ENCODE measurements at places on chromosomes 7 and 10.

- no peak for DNase-seq
Observed at GRCh38 chr7:130201796-130202195, 3.4 kb downstream of the TMEM209 start.

DNA sequence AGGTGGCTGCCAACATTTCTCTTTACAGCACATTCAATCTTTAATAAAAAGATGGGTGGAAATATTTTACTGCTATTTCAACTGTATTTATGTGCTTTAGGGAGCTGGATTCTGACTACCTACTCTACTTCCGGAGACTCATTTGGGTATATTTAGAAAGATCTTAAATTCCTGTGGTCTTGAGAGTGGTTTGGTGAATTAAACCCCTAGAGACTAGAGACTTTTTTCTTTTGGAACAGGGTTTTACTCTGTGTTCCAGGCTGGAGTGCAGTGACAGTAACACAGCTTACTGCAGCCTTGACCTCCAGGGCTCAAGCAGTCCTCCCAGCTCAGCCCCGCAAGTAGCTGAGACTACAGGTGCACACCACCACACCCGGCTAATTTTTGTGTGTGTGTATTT lies 79.0 kb upstream of the HABP2 start:
- DNase-seq: no peak

- DNase-seq: peak; percentile 11
Observed at GRCh38 chr7:121961089-121961867, 88.3 kb downstream of the PTPRZ1 start.

DNA sequence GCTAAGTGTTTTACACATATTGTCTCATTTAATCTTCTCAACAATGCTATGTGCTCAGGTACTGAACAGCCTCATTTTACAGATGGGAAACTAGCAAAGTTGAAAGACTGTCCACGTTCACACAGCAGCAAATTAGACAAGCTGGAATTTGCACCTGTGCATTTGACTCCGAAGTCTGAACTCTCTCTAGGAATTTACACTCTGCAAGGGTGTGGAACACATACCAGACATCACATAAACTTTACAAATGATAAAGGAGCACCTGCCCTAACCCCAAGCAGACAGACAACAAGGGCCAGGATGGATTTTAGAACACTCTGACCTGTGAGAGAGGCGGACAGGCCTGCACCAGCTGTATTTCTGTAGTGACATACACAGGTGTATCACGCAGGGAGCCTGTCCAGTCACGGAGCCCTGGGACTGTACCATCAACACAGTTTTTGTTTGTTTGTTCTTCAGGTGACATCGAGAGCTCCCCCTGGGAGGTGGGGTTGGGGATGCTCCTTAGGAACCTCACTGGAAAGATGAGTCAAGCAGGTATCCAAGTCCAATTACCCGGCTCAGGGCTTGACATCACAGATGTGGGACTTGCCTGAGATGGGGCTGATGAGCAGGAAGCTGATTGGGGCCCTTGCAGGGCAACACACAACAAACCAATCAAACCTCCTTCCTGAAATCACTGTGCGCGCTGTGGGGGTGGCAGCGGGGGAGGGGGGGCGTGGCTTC lies 31.0 kb downstream of the MKI67 start:
- no peak for DNase-seq

DNA sequence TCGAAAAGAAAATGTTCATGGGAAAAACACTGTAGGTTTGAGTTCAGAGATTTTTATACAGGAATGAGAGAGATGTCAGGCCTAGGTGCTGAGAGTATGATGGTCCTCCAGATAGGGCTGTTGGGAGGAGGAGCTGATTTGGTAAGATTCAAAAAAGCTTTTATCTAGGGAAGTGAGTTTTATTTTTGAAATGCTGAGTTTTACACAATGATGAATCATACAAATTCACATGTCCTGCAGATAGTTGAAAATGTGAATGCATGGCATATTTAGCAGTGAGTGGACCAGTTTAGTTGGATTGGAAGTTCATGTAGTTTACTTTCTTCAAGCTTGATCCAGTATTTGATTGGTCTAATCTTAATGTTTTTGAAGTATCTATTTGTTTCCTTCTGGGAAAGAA lies 154.8 kb downstream of the LRRC4 start:
- no peak for DNase-seq

GRCh38 chr10:118246332-118247295 lies 95.5 kb downstream of the FAM204A start:
- DNase-seq: no peak

- DNase-seq: no peak
Observed at GRCh38 chr10:129799942-129800341, 164.1 kb downstream of the EBF3 start.

DNA sequence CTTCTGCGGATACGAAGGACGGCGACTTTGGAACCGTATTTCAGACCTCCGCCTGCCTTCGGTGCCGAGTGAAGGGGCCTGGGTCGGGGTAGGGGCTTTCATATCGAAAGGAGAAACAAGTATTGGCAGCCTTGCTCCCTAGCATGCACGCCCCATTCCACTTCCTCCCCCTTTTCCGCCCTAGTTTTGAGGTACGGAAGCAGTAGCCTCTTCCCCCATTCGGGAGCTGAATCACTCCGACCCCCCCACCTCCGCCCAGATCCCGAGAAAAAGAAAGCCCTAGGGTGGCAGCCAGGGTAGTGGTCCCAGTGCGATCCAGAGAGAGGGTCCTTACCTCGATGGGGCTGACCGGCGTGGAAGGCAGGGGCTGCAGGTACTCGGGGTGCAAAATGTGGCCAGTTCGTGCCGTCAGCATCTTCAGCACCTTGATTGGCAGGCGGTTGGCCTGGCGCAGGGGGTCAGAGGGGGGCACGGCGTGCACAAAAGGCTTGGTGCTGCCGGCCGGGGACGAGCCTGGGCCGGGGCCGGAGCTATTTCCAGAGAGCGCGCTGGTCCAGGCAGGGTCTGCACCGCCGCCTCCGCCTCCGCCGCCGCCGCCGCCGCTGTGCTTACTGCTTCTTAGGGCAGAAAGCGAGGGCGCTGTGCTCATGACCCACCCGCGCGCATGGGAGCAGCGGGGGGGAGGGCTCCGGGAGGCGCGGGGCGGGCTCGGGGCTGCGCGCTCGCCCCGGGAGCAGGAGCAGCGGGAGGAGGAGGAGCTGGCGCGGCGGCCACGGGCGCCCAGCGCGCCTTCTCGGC lies 594 bp downstream of the ZNF503 start:
- no peak for DNase-seq

DNA sequence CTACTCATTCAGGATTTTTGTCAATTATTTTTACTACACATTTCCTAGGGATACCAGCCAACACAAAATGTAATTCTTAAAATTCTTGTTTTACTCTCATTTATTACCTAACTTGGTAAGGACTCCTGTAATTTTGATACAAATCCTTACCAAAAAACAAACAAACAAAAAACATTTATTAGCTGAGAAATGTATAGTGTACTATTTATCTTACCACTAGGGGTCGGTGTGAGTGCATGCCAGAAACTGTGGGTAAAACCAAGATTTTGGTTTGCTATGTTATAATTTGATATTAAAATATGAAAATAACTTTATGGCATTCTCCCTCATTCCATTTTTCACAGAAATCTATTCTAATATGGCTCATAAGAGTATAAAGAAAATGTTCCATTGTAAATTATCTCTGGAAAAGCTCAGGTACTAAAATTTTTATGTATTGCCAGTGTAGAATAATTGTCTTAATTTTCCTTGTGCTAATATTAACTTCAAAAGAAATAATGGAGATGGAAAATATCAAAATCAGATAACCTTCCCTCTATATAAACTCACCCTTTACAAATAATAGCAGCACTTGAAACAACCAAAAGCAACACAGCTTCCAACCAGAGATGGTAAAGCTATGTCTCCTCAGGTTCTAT lies 290.8 kb upstream of the PCDH15 start:
- DNase-seq: no peak

DNA sequence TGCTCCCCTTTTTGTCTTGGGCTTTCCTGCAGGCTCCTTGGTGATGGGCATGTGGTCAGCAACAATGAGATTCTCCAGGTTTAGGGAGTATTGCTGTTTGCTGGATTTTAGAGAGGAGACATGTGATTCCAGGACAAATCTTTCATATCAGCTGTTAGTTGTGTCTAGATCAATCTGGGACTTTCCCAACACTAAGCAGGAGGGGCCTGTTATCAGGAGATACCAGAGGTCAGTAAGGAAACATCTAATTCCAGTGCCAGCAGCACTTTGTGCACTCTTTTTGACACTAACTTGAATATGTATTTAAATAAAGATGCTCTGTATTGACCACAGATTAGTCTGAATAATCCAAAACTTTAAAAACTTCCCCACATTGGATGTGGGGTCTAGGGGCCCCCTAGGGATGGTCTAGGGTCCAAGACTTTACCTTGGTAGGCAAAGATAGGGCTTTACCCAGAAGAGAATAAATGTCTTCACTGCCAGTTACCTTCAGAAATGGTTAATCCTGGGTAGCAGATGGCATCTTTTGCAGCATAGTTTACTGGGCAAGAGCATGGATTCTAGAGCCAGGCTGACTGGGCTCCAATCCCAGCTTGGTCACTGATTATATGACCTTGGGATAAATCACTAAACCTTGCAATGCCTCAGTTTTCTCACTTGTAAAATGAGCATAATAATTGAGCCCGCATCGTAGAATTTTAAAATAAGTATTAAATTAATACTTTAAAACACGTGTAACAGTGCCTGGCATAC lies 6.4 kb upstream of the FIGNL1 start:
- DNase-seq: no peak

DNA sequence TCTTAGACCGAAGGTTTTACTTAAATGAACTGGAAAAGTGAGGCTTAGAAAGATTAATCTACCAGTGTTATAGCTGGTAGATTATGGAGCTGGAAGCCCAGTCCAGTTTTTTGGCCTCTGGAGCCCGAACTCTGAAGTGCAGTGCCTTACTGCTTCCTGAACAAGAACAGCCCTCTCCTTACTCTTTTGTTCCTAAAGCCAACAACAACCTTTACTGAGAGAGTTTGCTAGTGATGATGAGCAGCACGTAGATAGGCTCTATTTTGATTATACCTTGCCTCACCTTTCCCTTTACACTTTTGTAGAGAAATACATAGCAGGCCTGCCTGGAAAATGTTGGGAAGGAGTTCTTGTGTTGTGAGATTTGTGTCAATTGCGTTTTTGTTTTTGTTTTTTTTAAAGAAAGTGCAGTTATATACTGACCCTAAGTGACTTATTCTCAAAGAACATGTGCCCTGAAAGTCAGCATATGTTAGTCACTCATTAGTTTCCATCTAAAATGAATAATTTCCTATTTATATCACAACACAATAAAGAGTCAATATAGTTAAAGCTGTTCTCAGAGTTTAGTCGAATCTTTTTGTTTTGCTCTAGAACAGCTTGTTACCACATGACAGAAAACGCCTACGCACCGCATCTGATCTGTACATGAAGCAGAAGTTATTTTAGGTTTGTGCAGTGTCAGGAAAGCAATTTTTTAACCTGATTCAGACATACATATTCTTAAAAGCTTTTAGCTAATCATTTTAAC lies 33.0 kb downstream of the PLEKHA1 start:
- no peak for DNase-seq

DNA sequence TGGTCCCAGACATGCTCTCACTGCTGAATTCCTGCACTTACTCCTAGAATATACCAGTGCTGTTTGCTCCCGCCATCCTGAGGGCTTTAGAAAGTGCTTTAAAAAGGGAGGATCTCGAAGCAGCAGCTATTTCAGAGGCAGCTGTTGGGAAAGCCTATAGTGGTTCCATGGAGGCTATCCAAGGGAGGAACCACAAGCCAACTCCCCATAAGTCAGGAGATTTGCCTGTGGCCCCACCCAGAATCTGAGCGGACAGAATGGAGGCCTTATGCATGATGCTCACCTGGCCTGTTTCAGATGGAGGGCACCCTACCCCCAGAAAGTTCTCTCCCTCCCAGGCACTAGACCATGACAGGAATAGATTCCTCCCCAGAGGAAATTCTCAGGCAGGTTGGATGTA lies 2.3 kb upstream of the KCNIP2 start:
- DNase-seq: no peak

DNA sequence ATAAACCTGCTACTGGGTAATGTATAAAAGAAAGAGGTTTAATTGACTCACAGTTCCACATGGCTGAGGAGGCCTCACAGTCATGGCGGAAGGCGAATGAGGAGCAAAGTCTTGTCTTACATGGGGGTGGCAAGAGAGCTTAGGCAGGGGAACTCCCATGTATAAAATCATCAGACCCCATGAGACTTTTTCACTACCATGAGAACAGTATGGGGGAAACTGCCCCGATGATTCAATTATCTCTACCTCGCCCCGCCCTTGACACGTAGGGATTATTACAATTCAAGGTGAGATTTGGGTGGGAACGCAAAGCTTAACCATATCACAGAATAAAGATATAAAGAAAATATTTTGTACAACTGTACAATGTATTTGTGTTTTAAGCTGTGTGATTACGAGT lies 39.4 kb upstream of the PLCE1 start:
- no peak for DNase-seq

GRCh38 chr10:3672220-3672619 lies 112.8 kb downstream of the KLF6 start:
- DNase-seq: no peak

DNA sequence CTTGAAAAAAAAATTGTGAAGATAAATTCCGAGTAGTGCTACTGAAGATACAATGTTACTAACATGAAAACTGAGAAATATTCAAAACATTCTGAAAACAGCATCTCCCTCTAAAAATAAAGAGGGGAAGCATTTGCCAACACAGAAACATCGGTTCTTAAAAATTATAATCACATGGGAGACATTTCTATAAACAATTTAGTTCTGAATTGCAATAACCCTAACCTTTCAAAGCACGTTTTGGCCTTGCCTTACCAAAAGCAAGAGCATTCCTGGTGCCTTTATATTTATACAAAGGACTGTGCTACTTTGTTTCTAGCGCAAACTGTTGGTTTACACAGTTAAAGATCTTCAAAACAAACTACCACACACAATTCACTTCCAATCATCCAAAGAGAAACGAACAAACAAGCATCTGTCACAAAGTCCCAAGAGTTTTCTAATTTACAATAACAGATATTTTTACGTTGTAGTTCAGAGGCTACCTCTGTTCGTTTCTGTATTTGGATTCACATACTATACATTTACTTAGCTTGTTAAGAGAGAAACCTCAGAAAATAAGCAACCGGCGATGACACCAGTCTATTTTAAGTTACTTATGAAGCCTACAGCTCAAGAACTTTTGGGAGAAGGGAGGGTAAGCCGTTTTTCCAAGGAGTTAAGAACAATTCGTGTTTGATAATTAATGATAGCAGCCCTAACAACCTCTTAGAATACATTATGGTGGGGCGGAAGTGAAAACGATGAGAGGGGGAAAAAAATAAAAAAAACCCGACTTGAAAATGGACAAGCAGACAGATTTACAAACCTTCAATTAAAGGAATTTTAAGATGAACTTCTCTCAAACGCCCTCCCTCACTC lies 1.3 kb downstream of the ABI1 start:
- no peak for DNase-seq
